ENCODE measurements at places on chromosomes 2 and 18. TPM values are rescaled to one million over a fixed set of nuclear protein-coding genes. Genes with fewer than 3 reads are reported as not detected.

DNA sequence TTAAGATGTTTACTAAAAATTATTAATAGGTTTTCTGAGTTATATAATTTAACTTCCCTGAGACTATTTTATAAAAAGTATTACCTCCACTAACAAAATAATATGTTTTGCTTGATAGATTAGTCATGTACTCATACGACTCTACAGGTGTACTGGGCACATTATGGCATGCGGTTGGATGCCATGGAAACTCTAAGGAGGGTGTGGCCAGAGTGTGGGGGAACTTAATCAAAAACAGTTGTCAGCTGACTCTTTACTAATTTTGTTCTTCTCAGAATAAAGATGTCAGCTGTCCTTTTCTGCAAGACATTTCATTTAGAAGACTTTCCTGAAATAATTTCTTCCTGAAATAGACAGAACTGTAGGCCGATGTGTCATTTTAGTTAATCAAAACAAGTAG is 228.3 kb upstream of the SIX3 start:
- DNase-seq: no peak

- no peak for DNase-seq
Observed at GRCh38 chr18:2536493-2536892, 34.8 kb downstream of the METTL4 start.

Gene HOXD13
- 0.07 TPM for total RNA-seq

- no peak for DNase-seq
Observed at GRCh38 chr2:160473468-160474318, 19.9 kb downstream of the RBMS1 start.

- no peak for DNase-seq
Observed at GRCh38 chr2:195477248-195477995, 179.6 kb upstream of the SLC39A10 start.

- peak; percentile 66 for DNase-seq
Observed at GRCh38 chr18:59055345-59056032, 84.2 kb upstream of the SEC11C start.

DNA sequence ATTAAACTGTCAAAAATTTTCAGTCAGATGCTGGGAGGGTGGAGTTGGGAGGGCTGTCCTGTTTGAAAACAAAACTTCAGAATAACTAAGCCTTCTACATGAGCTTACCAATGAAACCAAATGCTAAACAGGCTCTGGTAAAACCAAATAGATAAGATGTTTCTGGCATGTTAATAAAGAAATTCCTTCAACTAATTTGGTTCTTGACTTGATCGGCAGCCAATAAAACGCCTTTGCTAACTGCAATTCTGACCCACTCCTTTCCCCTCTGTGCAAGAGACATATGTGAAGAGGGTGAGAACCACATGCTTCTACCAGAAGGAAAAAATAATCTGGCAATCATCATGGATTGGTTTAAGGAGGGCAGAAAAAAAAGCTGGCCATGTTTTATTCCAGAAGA is 20.9 kb downstream of the MAP4K3 start:
- no peak for DNase-seq

GRCh38 chr2:61811821-61812220 is 42.0 kb downstream of the FAM161A start:
- DNase-seq: no peak

DNA sequence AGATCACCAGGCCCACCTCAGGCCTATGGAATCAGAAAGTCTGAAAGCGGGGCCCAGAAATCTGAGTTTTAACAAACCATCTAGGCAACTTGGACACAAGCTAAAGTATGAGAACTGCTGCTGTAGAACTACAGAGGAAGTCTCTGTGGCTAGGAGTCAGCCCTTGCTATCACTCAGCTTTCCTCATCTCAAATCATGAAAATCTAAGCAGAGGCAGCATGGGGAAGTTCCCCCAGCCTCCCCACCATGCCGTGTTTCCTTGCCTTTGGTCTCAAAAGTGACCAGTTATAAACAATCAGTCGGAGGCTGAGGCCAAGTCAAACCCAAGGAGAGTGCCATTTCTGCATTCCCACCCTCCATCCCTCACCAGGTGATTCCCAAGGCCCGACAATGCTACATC is 404.7 kb downstream of the BCL11A start:
- no peak for DNase-seq

- DNase-seq: no peak
Observed at GRCh38 chr2:152585830-152586484, 131.3 kb downstream of the PRPF40A start.

Gene PLGLB2
- total RNA-seq: not detected

DNA sequence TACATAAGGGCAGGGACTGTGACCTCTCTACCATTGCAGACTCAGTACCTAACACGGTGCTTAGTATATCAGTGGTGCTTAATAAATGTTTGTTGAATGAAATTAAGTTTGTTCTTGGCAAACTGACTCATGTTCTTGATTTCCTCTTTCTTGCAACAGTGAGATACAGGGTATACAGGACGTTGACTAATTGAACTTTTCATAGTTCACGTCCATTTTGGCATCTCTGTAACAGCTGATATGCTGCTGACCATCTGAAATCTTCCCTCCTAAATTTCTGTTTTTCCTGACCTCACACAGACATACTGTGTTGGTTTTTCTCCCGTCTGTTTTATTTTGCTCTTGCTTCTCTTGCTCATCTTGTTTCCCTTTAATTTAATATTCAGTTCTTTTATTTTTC is 44.2 kb downstream of the LHCGR start:
- DNase-seq: no peak

Gene UPP2
- total RNA-seq: not detected

Gene ARHGEF4
- total RNA-seq: 15.6 TPM

- DNase-seq: no peak
Observed at GRCh38 chr2:190069936-190070696, 7.6 kb upstream of the MSTN start.

- no peak for DNase-seq
Observed at GRCh38 chr18:41372046-41372665, 582.9 kb upstream of the PIK3C3 start.

DNA sequence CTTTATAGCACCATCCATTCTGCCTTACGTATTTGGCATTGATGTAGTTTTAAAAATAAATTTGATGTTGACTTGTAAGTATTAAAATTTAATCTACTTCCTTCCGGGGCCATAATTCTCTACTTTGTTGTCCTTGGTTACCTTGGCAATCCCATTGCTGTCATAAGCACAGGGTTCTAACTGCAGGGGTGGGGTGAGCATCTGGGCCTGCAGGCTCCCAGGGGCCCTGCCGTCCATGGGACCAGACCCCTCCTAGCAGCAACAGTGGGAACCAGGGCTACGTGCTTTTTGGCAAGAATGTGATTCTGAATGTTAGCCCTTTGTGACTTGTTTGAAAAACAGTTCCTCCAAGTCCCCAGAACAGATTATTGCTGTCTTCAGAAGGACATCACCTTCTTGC is 4.9 kb downstream of the ASAP2 start:
- no peak for DNase-seq

- DNase-seq: no peak
Observed at GRCh38 chr2:26679867-26680266, 12.7 kb upstream of the KCNK3 start.

DNA sequence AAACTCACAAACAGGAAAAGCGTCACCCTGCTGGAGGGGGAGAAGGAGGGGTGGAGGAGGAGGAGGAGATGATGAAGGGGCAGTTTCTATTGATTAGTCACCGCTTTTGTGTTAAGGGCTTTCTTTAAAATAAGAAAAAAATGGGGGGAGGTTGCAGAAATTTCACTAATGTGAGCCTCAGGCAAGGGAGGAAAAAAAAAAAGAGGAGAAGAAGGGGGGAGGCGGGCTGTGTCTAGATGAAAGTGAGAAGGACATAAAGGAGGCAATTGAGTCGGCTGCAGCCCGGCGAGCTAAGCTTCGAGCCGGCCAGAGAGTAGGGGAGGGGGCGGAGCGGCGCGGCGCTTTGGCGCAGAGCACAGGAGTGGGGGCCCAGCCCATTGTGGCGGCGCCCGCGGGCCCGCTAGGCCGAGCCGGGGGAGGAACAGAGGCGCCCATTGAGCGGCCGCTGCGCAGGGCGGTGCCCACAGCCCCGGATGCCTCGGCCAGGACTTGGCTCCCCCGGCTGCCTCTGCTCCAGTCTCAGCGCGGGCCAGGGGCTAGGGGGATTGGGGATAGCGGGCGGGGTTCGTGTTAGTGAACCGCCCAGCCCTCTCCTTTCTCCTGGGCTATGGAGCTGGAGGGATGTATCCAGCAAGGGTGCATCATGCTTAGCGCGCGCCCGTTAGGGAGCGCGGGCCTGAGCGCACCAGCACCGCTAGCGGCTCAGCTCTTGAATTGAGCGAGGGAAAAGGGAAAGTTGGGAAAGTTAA is 7.9 kb downstream of the PAX3 start:
- peak; percentile 93 for DNase-seq

Gene ALPG
- total RNA-seq: 0.89 TPM

DNA sequence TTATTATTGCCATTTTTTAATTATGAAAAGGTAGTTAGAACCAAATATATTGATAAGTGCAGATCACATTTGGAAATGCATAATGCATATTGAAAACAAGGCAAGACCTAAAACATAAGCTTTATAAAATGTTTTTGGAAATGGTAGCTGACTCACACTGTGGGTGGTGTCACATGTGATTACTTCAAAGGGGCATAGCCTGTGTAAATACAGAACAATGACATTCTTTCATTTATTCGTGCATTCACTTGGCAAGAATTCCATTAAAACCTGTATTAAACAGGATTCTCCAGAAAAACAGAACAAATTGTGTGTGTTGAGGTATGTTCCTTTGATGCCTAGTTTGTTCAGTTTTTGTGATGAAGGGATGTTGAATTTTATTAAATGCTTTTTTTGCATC is 427.3 kb upstream of the ST6GAL2 start:
- no peak for DNase-seq

DNA sequence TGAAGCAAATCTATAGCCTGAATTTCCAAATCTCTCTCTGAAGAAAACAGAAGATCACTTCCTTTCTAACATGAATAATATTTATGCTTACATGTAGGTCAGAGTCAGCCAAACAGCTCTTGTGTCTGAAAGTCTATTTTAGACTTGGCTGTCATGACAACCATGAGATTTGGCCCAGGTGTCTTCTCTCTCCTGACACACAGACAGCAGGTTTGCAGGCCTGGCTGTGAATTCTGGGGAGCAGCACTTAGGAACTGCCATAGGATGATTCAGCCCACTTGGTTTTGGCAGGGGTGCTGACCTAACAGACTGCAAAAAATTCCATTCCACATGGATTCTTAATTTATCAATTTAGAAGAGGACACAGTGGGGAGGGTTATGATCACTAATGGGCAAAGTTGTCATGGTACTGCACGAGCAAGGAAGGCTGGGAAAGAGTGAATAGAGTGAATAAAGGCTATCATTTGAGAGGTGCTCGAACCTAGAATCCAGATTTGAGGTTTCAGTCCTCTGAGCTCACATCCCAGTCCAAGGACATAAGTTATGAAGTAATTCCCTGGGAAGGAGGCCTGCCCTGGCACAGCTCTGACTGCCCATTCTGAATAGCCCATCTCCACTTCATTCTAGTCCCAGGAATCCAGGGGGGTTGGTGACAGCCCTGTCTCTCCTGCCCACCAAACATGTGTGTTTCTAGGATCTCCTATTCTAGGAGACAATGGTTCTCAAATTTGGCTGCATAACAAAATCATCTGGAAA is 453.9 kb upstream of the TRIB2 start:
- DNase-seq: no peak

- no peak for DNase-seq
Observed at GRCh38 chr2:58182527-58182926, 58.6 kb downstream of the FANCL start.

GRCh38 chr2:38494394-38494793 is 108.3 kb downstream of the HNRNPLL start:
- no peak for DNase-seq

Gene ZNF385B
- total RNA-seq: 0.41 TPM

DNA sequence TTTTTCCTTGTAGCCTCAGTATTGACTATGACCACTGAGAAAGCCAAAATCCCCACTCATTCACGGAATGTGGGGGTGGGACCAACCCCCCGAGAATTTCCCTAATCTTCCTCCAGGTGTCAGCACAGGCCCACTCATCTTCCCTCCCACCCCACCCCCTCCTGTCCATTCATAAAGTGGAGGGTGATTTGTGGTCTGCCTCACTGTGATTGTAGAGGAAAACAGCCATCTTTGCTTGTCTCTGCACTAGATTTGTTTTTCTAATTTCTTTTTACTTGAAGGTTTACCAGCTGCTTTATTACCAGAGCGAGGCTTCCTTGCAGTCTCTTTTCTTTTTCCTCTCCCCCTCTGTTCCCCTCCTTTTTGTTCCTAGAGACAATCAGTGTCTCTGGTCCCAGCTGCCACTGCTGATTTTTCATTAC is 171.8 kb downstream of the ICOS start:
- DNase-seq: peak; percentile 71

DNA sequence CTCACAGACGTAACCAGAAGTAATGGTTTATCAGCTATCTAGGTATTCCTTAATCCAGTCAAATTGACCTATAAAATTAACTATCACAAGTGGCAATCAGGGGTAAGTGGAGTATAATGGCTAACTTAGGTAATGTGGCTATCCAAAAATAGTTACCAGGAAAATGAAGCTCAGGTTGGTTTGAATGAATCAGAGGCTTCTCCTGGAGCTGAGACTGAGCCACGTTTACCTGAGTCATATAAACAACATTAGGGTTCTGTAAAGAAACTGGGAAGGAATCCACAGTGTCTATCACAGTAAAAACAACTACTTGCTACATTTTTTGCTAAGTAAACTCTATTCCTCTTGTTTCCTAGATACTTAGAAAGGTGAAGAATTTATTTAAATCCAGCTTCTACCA is 236.0 kb upstream of the SPHKAP start:
- DNase-seq: no peak

GRCh38 chr2:238169708-238170251 is 11.0 kb downstream of the ERFE start:
- no peak for DNase-seq

Gene MYO7B
- not detected for total RNA-seq

- DNase-seq: peak; percentile 77
Observed at GRCh38 chr2:17518212-17519154, at the start of gene RAD51AP2. Gene RAD51AP2, minus strand, starts transcription at chr2:17518440. Its CDS starts 25 bp downstream, at chr2:17518415.

Gene ARHGEF33
- total RNA-seq: not detected

GRCh38 chr18:1928711-1929110 is 642.6 kb downstream of the METTL4 start:
- no peak for DNase-seq
